ENCODE measurements at places on chromosomes 7 and 10.

DNA sequence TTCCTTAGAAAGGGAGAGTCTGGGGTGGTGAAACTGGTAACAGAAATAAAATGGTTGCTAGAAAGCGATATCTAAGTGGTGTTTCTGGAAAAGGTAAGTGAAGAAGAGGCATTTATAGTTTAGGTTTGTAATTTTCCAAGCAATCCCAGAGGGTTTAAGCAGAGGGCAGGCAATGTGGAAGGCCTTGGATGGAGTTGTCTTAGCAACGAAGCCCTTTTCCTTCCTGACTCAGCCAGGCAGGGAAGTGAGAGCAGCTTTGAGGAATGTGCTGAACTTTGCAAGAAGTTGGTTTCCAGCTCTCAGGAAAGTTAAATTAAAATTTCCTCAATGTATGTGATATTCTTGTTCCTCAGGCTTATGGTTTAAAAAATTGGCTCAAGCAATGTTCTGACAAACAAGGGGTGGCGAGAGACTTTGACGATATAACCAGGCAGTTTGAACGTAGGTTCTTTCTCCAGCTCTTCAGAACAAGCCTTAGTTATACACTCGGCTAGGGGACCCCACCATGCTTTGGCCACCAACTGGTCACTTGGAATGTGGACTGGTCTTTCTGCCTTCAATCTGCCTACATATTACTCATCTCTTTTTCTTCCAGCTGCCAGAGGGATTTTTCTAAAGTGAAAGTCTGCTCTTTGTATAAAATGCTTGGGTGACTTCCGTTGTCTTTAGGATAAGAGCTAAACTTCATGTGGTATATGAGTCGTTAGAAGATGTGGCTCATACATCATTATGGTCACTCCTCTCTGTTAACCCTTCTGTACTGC is 66.9 kb upstream of the SLC25A13 start:
- no peak for DNase-seq

DNA sequence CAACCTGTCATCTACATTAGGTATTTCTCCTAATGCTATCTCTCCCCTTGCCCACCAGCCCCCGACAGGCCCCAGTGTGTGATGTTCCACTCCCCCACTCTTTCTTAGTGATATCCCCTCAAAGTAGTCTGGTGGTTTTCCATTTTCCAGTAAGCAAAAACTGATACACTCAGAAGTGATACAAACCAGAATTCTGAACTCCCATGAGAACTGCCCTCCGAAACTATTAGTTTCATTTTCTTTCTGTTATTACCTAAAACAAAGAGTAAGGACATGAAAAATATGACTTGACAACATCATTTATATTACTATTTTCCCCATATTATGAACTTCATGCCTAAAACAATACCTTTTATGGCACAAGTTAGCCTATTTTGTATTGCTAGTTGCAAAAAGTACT is 175.0 kb downstream of the OTUD1 start:
- DNase-seq: no peak

- DNase-seq: peak; percentile 65
Measured at GRCh38 chr7:127582361-127582760, 3.0 kb downstream of the GCC1 start.

GRCh38 chr10:32373496-32373895 is 26.5 kb upstream of the EPC1 start:
- DNase-seq: no peak

- DNase-seq: peak; percentile 54
Measured at GRCh38 chr7:150428671-150429451, 21.6 kb upstream of the GIMAP8 start.

GRCh38 chr10:79239275-79239779 is 107.9 kb upstream of the PPIF start:
- no peak for DNase-seq

DNA sequence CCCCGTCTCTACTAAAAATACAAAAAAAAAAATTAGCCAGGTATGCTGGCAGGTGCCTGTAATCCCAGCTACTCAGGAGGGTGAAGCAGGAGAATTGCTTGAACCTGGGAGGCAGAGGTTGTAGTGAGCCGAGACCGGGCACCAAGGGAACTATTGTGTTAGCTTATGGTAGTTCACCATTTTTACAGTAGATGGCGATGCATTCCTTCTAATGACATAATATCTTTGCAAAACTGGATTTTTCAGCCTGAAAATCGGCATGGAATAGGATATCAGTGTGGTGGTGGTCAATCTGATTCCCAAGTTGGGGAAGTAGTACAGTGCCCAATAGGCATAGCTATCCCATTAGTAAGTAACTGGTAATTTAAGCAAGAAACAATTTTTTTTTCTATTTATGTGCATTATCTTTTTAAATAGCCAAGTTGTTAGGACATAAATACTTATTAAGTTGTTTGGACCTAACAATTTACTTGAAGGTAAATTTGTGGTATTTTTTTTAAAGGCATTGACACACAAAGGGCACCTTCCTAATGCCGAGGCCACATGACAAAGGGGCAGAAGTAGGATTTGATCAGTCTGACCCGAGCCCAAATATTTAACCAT is 17.6 kb upstream of the IMPDH1 start:
- DNase-seq: no peak

DNA sequence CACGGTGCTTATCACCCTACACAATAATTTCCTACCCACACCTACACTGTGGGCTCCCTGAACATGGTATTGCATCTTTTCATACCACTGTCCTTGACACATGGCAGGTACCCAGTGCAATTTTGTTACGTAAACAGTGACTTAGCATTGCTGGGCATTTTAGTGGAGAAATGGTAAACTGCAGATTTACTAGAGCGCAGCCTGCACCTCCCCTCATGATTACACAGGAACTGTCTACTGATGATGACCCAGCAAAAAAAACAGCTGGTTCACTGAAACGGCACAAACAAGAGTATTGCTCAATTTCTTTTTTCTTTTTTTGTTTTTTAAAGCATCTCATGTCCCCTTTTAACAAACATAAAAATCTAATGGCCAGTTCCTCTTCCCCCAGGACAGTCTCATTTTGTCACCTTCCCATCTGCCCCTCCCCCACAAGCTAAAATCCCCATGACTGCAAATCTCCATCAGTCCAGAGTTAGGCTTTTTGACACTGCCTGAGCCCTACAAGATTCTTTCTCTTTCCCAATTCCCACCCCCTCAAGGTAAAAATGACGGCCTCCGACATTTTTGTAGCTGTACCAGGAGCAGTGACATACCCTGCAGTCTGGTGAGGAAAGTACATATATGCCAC is 2.8 kb downstream of the ZNF746 start:
- no peak for DNase-seq

GRCh38 chr10:76206797-76207352 is 775.5 kb downstream of the LRMDA start:
- DNase-seq: no peak

DNA sequence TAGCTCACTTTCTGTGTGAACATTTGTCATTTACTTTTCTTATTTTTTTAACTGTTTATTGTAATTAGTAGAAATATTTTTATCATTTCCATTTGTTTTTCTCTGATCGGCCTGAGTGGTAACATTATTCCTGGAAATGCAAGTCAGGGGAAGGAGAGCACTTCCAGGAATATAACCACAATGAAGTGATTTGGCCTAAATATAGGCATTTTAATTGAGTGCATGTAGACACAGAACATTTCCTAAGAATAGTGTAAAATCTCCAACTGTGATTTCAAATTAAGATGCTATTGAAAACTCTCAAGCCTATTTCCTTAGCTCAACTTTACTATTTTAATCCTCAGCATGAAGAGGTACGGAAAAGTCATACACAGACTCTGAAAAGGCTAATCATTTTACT is 86.5 kb upstream of the SKAP2 start:
- no peak for DNase-seq

DNA sequence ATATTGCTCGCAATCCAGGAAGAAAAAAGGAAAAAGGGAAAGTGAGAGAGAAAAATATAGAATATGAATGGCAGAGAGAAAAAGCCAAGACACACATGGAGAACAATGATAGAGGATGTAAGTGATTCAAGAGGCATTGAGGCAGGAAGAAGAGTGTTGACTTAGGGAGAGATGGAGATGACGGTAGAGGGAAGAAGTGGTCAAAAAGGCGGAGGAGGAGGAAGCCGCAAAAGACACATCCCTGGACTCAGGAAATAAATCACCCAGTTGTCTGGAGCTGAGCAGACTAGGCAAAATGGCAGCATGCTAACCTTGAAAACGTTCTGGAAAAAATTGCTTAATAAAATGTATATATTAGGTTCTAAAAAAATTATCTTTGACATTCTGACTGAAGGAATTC is 17.7 kb upstream of the GPR37 start:
- no peak for DNase-seq

DNA sequence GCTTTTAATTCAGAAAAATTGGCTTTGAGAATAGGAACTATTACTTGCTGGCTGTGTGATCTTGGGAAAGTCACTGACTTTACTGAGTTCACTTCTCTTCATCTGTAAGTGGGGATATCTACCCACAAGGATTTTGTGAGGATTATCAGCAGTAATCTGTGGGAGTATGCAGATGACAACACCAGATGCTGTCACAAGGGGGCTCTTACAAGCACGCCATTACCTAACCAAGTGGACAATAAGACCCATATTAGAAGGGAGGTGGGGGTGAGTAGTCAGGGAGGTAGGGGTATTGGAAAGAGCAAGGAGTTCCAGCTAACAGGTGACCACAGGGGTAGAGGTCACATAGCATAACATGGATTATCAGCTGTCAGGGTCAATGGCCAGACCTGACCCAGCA is 569.4 kb downstream of the SUGCT start:
- DNase-seq: no peak

DNA sequence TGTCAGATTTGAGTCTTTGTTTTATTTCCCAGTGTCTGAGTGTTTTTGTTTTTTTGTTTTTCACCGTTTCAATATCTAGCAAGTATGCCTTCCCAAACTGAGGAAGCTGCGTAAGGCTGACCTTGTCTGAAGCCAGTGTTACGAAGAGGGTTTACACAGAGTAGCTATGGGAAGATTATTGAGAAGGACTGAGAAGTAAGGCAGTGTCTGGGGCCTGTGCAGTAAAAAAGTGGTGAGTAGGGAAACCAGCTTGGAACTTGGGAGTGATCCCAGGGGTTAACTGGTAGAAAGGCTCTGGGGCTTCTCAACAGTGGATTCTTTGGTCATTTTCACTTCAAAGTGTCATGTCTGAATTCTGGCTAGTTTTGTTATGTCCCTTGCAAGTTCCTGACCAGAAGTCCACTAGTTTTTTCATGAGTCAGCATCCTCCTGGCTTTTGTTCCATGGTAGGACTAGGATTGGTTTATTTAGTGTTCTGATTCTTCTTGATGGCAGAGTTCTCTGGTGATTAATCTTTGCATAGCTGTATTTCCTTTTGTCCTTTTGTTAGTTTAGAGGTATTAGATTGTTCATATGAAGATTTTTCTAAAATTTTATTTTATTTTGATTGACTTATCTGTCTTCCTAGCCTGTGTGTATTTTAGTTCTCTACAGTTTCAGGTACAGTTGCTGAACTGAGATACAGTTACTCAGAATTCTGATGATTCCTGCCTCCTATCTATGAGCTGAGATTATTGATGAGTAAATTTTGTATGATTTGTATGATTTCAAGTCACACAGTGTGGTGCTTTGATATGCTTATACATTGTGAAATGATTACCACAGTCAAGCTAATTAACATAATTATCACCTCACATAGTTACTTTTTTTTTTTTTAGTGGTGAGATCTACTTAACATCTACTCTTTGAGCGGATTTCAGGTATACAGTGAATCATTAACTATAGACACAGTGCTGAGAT is 19.0 kb downstream of the GARS1 start:
- no peak for DNase-seq

GRCh38 chr10:103543617-103544525 is 50.4 kb downstream of the NEURL1 start:
- no peak for DNase-seq

Data from sciatic nerve (tissue), 2 donors.